ENCODE measurements at places on chromosomes 1 and 21. TPM values are rescaled to one million over a fixed set of nuclear protein-coding genes. Genes with fewer than 3 reads are reported as not detected.

DNA sequence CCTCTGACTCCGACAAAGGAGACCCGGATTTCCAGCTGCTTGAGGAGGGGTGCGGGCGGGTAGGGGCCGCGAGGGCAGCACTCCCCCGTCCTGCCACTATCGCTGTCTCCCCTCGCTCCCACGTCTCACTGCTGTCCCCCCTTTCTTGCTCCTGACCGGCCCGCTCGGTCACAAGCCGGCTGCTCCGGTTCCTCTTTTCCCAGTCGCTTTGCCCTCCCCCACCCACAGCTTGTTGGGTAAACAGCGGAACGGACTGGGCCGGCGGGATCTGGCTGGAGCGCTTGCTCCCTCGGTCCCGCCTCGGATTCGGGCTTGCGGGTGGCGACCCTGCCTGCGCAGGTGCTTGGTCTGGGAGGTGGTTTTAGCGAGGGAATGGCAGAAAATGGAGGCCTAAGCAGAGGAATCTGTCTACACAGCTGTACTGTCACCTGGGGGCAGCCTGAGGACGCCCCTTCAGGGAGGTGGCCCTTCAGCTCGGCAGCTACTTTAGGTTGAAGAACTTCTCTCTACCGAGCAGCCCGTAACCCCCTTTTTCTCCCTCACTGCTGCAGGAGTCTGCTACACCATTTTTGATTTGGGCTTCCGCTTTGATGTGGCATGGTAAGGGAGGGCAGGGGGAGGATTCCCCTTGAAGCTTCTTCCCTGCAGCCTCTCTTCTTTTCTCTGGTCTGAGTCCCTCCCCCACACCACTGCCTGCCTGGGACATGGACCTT is 645 bp downstream of the ATP6V0B start:
- peaks cover 18% of the 10 kb centered on the region for H3K36me3 ChIP-seq
- H3K4me1 ChIP-seq, result peaks cover 14% of the 10 kb centered on the region
- no peak for DNase-seq

DNA sequence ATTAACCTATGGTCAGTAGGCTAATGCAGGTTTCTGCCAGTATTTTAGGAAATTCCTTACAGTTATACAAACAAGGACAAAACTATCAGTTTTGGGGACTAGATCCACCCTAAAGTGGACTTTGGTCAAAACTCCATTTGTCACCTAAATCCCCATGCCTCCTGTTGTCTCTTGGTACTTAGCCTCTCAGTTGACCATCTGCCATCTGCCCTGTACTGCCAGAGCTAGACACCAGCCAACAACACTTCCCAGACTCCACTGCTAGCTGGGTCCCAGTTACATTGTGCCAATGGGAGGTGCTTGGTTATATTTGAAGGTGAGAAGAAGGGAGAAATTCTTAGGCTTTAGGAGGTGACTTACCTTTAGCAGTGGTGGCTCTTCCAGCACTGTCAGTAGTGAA is 17.0 kb upstream of the BSDC1 start:
- no peak overlapping the region for H3K4me3 ChIP-seq
- DNase-seq, result no peak
- no peaks in the 10 kb centered on the region for H3K4me1 ChIP-seq
- H3K27ac ChIP-seq, result no peak overlapping the region
- no peaks in the 10 kb centered on the region for H3K27me3 ChIP-seq

CYP2J2 gene
- 0.49 TPM for polyA plus RNA-seq

DNA sequence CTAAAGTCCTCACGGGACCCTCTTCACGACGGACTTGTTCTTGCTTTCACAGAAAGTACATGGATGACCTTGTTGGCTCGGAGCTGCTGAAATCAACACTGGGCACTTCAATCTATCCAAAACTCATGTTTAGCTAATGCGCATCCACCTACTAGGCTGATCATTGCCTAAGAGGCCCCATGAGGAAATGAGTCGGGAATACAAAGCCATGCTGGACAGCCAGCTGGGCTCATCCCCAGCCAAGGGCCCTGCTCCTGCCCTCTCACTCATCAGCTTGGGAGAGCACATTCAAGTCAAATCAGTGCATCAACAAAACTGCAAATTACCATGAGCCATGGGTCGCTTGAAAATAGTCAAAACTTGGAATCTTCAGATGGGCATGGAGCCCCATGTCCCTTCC is 14.8 kb upstream of the HEYL start:
- H3K27ac ChIP-seq, result no peak overlapping the region
- peaks cover 14% of the 10 kb centered on the region for H3K27me3 ChIP-seq
- no peaks in the 10 kb centered on the region for H3K4me1 ChIP-seq
- DNase-seq, result no peak

GRCh38 chr1:229396585-229397206 is 37.2 kb downstream of the ACTA1 start:
- H3K4me3 ChIP-seq, result no peak overlapping the region
- peaks cover 4% of the 10 kb centered on the region for H3K4me1 ChIP-seq
- no peaks in the 10 kb centered on the region for H3K36me3 ChIP-seq
- no peaks in the 10 kb centered on the region for H3K27me3 ChIP-seq
- H3K27ac ChIP-seq, result no peak overlapping the region

RIPK4 gene
- 2.7 TPM for polyA plus RNA-seq

DNA sequence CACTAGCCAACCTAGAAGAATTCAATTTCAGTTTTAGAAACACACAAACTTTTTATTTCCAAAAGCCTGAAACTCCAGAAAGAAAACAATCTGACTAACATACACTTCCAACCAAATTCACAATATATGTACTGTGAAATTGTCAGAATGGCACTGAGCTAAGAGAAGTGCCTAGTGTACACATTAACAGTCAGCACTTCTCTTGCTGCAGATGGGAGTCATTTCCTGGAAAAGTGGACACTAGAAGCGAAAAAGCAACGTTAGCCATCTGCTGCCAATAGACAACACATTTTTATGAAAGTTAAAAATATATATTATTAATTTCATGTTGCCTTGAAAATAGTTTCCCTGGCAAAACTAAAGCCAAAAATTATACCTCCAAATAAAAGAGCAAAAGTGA is 66.1 kb downstream of the EPS15 start:
- H3K4me1 ChIP-seq, result no peaks in the 10 kb centered on the region
- no peaks in the 10 kb centered on the region for H3K27me3 ChIP-seq
- H3K4me3 ChIP-seq, result no peak overlapping the region
- no peaks in the 10 kb centered on the region for H3K36me3 ChIP-seq

GRCh38 chr1:39258146-39258924 is 53.8 kb downstream of the MACF1 start:
- H3K27ac ChIP-seq, result no peak overlapping the region
- H3K27me3 ChIP-seq, result no peaks in the 10 kb centered on the region
- no peak overlapping the region for H3K4me3 ChIP-seq
- H3K36me3 ChIP-seq, result peaks cover 18% of the 10 kb centered on the region
- H3K4me1 ChIP-seq, result no peaks in the 10 kb centered on the region

LMX1A gene
- polyA plus RNA-seq, result 0.03 TPM

C1QA gene
- polyA plus RNA-seq, result not detected

Measured in H1 (cell line).